Stimulated activated CD8-positive, alpha-beta memory T cell treated with anti-CD3 and anti-CD28 coated beads, Interleukin-7, amount 100 ng/mL, for 48 hours (primary cell): ENCODE measurements at places on chromosomes 12 and 14.
A peak's percentile ranks its signal among the peaks of the same experiment; 100 is the strongest.

DNA sequence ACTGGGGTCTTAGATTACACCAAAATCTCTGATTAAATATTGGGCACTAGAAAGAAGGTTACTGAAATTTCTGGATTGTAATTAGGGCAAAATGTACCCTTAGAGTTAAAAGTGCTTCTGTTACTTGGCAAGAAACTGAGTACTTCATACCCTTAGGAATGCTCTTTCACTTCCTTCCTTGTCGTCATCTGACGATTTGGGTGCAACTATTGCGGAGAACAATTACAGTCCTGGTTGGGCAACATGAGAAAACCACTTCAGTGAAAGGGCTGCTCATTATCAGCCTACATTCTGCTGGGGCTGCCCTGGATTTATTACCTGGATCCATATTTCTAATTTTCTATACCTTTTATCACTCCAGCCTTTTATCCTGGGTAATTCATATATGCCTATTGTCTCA lies 348.5 kb upstream of the MDGA2 start:
- no peak for DNase-seq

GRCh38 chr14:97978341-97978740 lies 1181.2 kb downstream of the VRK1 start:
- DNase-seq = peak; percentile 50

DNA sequence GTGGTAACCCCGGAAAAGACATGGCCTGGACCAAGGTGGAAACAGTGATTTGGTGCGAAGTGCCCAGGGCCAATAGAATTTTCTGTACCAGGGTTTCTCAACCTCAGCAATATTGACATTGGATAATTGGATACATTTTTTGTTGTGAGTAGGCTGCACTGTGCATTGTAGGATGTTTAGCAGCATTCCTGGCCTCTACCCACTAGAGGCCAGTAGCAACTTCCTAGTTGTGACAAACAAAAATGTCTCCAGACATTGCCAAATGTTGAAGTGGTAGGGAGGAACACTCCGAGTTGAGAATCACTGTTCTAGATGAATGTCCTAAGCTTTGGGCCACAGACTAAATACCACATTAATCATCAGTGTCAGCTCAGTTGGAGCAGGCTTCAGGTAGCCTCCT lies 6.2 kb upstream of the CGRRF1 start:
- no peak for DNase-seq

GRCh38 chr12:51323966-51324895 lies at the start of gene BIN2:
Gene BIN2, minus strand, starts transcription at chr12:51324174. Its CDS starts 72 bp downstream, at chr12:51324102.
- peak; percentile 64 for DNase-seq

- no peak for DNase-seq
These were observed 390.3 kb downstream of the AACS start for GRCh38 chr12:125455556-125455955.

GRCh38 chr12:13258197-13258596 lies 61.7 kb downstream of the EMP1 start:
- DNase-seq = no peak

GRCh38 chr12:116263844-116264243 lies 13.6 kb downstream of the MED13L start:
- DNase-seq = no peak

DNA sequence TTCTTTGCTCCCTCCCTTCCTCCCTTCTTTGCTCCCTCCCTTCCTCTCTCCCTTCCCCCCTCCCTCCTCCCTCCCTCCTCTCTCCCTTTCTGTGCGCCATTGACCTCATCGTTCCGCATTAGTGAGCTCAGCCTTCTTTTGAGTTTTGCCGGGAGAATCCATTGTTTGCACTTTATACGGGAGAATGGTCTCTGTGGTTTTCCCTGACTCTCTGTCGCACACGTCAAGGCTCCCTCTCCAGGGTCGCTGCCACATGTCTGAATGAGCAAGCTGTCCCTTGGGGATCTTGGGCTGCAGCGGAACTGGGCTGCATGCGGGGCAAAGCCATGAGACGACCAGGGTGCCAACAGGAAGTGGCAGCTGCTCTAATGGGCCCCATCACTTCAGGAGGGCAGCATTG lies 118.5 kb downstream of the GLT1D1 start:
- DNase-seq = no peak

DNA sequence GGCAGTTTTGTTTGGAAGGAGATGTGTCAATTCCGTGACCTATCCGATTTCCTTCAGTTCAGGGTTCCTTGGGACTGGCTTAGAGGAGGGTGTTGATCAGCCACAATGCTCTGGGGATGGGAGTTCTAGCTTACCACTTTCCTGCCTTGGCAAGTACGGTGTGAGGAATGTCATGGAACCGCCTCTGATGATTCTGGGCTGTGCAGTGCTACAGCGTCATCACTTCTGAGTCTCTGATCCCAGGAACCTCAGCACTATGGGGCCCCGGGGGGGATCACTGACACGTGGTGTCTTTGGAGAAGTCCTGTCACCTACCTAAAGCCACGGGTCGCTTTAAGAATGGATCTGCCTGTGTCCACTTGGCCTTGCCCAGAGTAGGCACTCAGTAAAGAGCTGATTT lies 271.5 kb upstream of the FKBP4 start:
- no peak for DNase-seq

GRCh38 chr12:94123127-94123526 lies 25.2 kb upstream of the PLXNC1 start:
- DNase-seq = no peak

GRCh38 chr12:78191611-78192010 lies 360.9 kb downstream of the NAV3 start:
- no peak for DNase-seq

- no peak for DNase-seq
These were observed 55.2 kb downstream of the ATP23 start for GRCh38 chr12:57996520-57996919.

GRCh38 chr12:90393089-90393488 lies 561.9 kb downstream of the CCER1 start:
- no peak for DNase-seq

GRCh38 chr14:23173031-23173430 lies 10.4 kb downstream of the SLC7A8 start:
- no peak for DNase-seq

GRCh38 chr12:46629331-46630229 lies 196.2 kb downstream of the SLC38A4 start:
- no peak for DNase-seq

DNA sequence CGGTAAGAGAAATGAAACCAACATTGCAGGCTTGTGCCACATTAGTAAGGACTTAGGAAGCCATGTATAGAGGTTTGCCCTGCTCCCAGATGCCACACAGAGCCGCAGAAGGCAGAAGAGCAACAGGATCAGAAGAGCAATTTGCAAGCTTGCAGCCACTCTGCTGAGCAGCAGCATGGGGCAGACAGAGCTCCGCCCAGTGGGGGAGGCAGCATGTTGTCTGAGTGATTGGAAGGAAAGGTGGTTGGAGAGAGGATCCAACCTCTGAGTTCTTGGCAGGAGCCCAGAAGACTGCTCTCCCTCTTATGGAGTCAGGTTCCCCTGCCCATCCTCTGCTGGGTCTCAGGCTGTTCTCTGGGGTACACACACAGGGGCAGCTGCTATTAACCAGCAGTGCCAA lies 2.3 kb upstream of the KRT6A start:
- no peak for DNase-seq

DNA sequence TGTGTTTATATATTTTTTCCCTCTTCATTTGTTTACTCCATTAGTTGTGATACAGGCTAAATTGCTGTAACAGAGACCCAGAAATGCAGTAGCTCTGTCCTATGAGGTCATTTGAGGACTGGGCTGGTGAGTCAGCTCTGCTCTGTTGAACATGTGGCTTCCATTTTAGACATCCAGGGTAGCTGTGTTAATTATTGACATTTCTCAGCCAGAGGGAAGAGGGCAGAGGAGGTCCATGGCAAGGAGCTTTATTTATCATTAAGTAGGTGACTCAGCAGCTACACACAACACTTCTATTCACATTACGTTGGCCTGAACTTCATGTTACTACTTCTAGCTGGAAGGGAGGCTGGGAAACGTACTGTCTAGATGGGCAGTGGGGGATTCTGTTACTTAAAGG lies 85.4 kb downstream of the PTCSC3 start:
- DNase-seq = no peak

- peak; percentile 27 for DNase-seq
These were observed 18.0 kb downstream of the TNFAIP2 start for GRCh38 chr14:103141117-103141796.

DNA sequence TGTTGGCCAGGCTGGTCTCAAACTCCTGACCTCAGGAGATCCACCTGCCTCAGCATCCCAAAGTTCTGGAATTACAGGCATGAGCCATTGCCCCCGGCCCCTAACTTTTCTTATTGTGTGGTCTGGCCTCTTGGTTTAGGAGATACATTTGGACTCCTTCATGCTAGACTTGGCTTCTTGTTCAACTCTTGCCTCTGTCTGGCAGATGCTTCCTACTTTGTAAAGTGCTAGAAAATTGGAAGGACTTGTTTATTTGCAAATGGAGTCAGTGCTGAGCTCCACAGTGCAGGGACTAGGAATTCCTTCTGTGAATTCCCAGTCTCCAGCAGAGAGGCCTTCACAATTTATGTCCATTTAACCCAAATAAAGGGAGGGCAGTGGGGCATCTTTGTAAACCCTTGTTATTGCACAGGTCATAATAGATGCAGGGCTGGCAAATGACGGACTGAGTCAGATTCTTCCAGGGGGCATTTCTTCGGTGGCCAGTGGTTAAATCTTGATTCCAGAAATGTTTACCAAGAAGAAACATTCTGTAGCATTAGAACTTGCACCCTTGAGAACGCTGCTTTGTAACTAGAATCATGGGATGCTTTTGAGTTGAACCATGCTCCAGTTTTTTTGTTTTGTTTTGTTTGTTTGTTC lies 73.8 kb upstream of the TBX3 start:
- DNase-seq = no peak

GRCh38 chr14:29925736-29926135 lies 1.9 kb downstream of the PRKD1 start:
- DNase-seq = no peak

DNA sequence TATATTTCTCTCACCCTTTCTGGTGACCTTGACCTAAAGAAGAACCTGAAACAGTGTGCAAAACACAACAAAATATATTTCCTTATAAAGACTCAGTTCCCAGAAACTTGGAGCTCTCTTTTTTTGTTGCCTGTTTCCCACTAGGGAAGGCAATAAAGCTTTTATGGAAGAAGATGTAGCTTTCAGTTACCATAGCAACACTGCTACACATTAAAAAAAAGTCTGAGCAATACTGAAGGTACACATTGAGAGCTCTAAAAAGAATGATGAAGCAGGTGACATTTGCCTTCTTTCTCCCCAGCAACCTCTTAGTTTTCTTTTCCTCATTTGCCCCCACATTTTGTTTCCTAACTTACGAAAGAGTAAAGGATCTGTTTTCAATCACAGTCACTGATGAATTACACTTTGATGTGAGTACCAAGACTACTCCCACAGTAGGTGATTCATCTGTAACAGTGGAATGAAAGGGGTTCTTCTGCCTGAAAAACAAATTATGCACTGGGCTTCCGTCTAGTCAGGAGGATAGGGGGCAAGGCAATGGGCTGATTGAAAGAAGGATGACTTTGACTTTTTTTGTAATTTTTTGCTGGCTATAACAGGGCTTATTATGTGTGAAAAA lies 1.1 kb upstream of the CATSPERB start:
- no peak for DNase-seq

DNA sequence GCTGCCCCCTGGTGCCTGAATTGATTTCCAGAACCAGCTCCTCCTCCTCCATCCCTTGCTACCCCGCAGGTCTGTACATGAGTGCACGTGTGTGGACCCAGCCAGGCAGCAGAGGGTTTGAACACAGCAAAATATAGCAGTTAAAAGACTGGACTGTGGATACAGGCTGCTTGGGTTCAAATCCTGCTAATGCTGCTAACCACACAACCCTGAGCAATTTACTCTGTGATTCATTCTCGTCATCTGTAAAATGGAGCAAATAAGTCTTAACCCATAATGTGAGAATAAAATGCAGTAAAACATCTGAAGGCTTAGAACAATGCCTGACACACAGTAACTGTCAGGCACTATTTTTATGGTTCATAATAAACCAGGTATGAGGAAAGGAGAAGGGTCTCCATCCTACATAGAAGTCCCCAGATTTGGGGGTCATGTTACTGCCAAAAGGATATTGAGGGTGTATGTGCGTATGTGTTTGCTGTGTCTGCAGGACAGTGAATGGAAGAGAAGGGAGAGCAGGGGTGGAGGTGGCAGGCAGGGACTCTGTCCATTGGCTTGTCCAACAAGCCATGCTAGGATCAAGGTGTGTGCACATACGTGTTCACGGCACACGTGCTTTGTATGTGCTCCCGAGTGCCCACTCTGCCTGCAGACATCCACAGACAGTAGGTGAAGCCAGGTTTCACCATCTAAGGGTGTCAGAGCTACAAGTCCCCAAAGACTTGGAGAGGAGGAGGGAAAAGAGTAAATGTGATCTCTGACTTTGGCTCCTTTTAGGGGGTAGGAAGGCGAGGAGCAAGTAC lies 1.5 kb upstream of the STAT6 start:
- no peak for DNase-seq

DNA sequence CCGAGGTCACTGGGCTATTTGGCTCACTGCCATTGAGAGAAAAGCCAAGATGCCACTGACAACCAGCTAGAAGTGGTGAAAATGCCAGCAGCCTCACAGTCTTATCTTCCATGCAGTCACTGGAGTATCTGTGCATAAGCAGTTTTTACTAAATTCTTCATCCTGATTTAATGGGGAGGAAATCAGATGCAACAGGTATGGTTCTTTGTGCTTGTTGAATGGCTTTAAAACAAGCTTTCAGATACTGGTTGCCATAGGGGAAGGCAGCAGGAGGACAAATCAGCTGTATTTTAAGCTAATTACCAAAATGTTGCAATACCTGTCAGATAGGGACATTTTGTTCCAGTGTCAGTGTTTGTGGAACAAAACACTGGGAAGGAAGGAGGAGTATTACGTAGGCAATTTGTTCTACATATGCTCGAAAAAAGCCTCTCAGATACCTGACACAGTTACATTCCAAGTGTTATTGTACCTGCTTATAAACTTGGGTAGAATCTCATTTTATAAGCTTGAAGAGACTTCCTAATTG lies 54.1 kb upstream of the ARHGAP5 start:
- DNase-seq = no peak

- no peak for DNase-seq
These were observed 174.4 kb downstream of the PDZRN4 start for GRCh38 chr12:41362510-41362909.

DNA sequence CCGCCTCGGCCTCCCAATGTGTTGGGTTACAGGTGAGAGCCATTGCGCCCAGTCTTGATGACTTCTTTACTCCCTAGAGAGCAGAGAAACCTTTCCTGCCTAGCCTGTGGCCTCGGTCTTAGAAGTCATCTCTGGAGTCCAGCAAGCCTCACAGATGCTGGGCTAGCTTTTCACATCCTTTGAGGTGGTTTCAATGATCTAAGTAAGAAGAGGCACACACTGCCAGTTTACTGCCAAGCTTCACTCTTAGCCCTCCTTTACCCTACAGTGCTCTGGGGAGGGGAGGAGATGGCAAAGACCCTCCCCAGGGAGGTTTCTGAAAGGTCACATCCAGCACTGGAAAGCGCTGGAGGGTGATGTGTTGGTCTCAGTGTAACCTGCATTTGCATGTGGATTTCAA lies 304.8 kb downstream of the PCNX1 start:
- no peak for DNase-seq

DNA sequence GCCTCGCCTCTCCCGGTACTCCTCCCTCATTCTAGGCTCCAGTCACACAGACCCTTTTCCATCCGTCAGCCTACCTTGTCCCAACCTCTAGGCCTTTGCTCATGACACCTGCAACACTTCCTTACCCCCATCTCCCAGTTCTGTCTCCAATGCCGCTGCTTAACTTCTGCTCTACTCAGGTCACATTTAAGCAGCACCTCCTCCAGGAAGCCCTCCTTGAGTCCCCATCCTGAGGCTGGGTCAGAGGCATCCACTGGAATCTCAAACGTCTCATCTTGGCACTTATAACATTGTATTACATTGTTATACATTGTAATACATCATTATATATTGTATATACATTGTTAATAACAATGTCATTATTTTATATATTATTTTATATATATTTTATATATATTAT lies 32.8 kb downstream of the RASAL1 start:
- DNase-seq = no peak
